ENCODE measurements at places on chromosomes 12 and 14. TPM values are rescaled to one million over a fixed set of nuclear protein-coding genes. Genes with fewer than 3 reads are reported as not detected.

The KRT78 gene
- not detected for total RNA-seq

The C14orf39 gene
- total RNA-seq = 1.2 TPM

The CLEC6A gene
- not detected for total RNA-seq

The SMIM41 gene
- total RNA-seq = not detected

The KSR2 gene
- total RNA-seq = 0.29 TPM

The CATSPERB gene
- total RNA-seq = not detected

The ADCY6 gene
- total RNA-seq = 13.5 TPM

The NINJ2 gene
- total RNA-seq = not detected

The AGAP2 gene
- total RNA-seq = not detected

The PLEKHD1 gene
- 0.07 TPM for total RNA-seq

The INSM2 gene
- total RNA-seq = not detected
